ENCODE measurements at places on chromosomes 3 and 15.

GRCh38 chr15:75454471-75455378 lies 3.2 kb upstream of the SIN3A start:
- no peak for DNase-seq

DNA sequence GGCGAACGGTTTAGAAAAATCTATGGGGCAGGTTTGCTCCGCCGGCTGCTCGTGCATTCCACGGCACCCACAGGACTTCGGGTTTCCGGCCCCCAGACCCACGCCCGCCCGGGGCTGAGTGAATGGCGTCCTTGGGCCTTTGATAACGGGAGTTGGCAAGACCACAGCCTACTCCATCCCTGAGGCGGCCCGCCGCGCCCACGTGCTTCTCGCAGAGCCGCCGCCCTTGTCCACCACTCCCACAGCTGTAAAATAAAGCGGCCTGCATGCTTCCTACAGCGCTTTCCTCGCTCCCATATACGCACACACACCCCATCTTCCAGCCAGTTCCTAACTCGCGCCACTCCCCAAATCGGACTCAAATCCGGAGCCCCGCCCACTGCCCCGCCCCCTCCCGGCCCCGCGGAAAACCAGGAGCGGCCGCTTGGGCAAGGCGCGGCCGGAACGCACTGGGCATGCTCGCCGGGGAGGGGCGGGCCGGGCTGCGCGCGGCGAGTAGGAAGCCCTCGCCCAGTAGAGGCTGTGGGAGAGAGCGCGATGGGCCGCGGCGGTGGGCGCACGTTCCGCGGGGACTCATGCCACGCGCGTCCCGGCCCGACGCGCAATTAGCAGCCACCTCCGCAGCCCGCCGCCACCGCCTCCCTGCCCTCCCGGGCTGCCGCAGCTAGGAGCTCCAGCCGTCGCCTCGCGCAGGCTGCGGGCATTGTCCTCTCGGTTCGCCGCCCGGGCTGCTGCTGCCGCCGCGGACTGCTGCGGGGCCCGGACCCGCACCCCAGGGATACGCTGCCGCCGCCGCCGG lies at the start of gene RAP2B:
RAP2B (plus strand) TSS at position 513 of the 799 bp plus-strand sequence. CDS start 468 bp downstream, outside the sequence.
- peak; percentile 57 for DNase-seq

DNA sequence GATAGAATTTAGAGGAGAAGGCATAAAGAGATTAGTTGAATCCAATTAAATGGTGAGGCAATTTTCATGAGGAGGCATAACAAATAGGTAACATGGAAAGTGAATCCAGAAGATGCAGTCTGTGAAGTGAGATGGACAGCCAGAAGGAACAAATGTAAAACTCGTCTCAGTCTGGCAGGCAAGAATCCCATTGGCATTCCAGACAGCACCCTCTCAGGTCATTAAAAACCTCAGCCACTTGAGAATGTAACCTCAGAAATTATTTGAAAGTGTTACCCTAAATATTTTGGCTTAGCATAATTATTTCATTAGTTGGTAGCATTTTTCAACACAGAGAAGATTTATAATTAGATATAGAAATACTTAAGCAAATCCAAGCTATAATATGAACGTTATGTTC lies 342.3 kb downstream of the LRRC3B start:
- DNase-seq, result no peak

- no peak for DNase-seq
Measured at GRCh38 chr3:71225002-71225684, 358.4 kb downstream of the FOXP1 start.

- DNase-seq, result no peak
Measured at GRCh38 chr15:81485806-81486205, 111.8 kb upstream of the TMC3 start.

DNA sequence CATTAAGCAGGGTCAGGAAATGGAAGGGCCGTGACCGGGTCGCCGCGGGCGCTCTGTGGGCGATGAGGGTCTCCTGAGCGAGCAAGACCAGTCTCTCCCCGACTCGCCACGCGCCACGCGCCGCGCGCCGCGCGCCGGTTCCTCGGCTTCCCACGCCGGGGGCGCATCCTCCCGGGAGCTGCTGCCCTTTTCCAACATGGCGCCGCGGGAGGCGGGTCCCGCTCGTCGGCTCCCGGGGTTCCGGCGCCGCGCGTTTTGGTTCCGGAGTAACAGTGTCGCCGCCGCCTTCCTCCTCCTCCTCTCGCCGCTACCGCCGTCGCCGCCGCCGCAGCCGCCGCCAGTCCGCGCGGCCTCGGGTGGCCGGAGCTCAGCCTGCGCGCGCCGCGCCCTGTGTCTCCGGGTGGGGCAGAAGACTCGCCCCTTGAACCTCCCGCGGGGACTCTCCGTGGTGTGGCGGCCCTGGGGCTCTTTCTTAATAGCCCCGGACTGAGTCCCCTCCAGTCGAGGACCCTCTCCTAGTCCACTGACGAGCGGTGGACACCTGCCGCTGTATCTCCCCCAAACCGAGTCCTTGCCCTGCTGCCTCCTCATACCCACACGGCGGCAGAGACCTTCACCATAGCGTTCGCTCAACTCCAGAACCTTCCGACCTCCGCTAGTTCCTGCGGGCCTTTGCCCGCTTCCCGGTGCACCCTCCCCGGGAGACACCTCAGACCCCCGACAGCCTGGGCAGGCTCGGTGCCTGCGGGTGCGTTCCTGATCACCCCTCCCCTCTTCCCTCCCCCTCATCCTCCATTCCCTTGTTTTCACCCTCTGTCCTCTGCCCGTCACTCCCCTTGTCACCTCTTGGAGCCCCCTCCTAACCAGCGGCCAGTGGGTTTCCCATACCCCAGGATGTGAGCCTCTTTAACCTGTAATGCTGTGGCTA lies at the start of gene MAP2K5:
MAP2K5 (plus strand) TSS at position 284 of the 928 bp plus-strand sequence; CDS start at position 917, 633 bp downstream.
- peak; percentile 27 for DNase-seq

GRCh38 chr3:52816654-52817053 lies 13.8 kb downstream of the ITIH4 start:
- DNase-seq, result no peak

GRCh38 chr15:66883284-66883911 lies 181.4 kb downstream of the SMAD6 start:
- no peak for DNase-seq

- no peak for DNase-seq
Measured at GRCh38 chr3:149369991-149370866, 7.2 kb downstream of the TM4SF1 start.

GRCh38 chr15:101190092-101190595 lies 61.7 kb downstream of the CHSY1 start:
- DNase-seq, result no peak

DNA sequence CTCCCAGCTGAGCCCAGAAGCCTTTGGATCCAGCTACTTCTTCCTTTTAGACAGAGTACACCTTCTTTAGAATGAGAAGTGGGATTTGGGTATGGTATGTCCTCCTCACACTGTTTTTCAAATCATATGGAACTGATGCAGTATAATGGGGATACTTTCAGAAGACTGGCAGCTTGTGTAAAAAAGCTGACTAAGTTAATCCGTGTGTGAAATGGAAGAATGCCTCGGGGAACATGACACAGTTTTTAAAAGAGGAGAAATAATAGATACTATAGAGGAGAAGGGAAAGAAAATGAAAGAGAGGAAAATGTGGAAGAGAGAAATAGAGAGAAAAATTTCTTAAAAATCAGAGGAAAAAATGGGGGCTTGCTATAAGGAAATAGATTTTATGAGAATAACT lies 47.7 kb downstream of the TUSC7 start:
- DNase-seq, result no peak

DNA sequence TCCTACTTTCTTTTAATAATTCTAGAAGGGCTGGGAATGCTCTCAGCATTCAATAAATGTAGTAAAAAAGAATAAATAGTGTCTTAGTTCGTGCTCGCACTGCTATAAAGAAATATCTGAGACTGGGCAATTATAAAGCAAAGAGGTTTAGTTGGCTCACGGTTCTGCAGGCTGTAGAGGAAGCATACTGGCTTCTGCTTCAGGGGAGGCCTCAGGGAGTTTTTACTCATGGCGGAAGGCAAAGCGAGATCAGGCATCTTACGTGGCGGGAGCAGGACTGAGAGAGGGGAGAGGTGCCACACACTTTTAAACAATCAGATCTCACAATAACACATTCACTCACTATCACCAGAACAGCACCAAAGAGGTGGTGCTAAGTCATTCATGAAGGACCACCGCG lies 103.0 kb upstream of the UBE2E2 start:
- DNase-seq, result no peak
